ENCODE measurements at places on chromosomes 7 and 10.

- DNase-seq, result no peak
These were observed 5.5 kb downstream of the ZNF777 start for GRCh38 chr7:149455175-149455950.

DNA sequence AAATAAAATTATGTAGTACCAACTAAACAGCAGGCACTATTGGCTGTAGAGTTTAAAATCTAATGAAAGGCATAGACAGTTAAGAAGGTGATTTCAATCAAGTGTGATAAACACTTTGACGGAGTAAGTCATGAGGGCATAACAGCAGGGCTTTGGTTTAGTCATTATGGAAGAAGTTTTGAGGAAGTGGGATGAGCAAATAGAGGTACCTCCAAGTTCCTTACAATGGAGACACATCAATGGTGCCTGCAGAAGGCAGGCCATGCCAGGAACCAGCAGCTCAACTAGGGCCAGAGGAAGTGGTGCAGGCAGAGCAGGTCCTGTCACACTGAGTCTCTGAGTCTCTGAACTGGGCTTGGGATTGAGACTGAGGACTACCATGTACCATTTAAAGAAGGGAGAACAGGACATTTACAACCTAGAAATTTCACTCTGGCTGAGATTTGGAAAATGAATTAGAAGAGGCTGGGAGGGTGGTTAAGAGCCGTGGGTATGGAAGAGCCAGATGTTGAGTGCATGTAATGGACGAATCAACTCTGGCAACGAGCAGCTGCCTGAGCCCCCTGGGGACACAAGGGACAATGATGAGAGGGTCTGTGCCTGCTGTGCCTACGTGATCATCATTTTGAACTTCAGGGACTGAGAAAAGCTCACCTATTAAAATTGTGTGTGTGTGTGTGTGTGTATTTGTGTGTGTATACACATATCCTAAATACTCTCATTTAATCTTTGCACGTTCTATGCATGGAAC lies 208.7 kb upstream of the POM121L12 start:
- no peak for DNase-seq

GRCh38 chr7:51785171-51785570 lies 468.6 kb upstream of the COBL start:
- DNase-seq, result no peak

- peak; percentile 76 for DNase-seq
These were observed 29.0 kb downstream of the PDGFA start for GRCh38 chr7:490461-491291.

- no peak for DNase-seq
These were observed 2.2 kb downstream of the STRIP2 start for GRCh38 chr7:129436335-129436923.

- no peak for DNase-seq
These were observed 189.4 kb downstream of the ELFN1 start for GRCh38 chr7:1859266-1860035.

GRCh38 chr7:47404010-47404409 lies 177.9 kb downstream of the TNS3 start:
- DNase-seq, result no peak

DNA sequence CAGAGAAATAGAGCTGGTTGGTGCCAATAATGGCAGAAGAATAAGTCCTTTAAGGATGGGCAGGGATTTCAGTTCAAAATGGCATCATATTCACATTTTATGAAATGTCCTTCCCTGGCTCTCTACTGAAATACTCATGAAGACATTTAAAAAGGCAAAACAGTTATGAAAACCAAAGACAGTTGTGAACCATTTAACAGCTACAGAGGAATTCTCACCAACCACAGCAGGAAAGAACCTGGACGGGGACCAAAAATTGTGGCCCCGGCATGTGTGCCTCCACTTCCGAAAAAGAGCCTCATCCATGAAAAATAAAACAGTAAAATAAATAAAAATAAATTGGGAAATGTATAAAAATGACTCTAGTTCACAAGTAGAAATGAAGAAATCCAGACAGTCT lies 539.5 kb downstream of the SUGCT start:
- DNase-seq, result no peak

DNA sequence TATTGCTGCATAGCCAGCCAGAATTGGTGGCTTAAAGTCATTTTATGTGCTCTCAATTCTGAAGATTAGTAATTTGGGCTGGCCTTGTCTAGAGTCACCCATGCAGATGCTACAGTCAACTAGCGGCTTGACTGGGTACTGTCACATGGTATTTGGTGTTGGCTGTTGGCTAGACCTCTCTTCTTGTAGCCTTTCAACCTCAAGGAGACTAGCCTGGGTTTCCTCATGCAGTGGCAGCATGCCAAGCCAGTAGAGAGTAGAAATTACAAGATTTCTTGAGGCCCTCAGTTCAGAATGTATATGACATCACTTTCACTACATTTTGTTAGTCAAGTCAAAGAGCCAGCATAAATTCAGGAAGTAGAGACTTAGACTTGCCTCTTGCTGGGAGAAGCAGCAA lies 3.7 kb upstream of the ZNF800 start:
- no peak for DNase-seq

- DNase-seq, result no peak
These were observed 98.1 kb downstream of the PARD3 start for GRCh38 chr10:34716958-34717357.

DNA sequence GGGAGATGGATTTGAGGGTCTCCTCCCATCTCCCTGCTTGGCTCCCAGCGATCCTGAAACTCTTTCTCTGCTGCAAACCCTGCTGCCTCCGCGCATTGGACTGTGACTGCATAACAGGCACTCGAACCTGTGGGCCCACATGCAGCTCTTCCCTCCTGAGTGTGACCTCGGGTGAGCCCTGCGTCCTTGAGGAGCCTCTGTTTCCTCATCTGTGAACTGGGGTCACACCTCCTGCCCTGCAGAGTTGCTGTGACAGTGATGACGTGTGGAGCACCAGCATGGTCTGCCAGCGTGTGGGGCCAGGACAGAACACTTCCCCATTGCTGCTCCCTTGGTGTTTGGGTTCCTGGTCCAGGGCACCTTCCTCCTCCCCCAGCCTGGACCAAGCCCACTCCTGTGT lies 46.9 kb upstream of the PSMG3 start:
- no peak for DNase-seq

- DNase-seq, result no peak
These were observed 21.5 kb upstream of the PPP1R17 start for GRCh38 chr7:31665546-31665945.

DNA sequence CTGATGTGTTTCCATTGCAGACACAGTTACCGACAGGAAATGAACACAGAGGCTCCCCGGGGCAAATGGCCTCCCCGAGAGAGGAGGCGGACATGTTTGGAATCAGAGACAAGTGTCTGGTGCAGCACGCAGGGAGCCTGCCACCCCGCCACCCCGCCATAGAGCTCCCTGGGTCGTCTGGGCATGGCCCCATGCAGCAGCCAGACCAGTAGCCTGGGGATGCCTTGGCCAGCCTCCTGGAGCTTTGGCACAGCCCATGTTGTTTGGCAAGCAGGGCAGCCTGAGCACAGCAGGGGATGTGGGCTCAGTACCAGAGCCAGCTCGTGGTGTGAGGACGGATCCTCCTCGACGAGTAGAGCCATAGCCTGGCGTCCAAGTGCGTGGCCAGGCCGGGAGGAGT lies 80.8 kb downstream of the NKX6-2 start:
- DNase-seq, result no peak

DNA sequence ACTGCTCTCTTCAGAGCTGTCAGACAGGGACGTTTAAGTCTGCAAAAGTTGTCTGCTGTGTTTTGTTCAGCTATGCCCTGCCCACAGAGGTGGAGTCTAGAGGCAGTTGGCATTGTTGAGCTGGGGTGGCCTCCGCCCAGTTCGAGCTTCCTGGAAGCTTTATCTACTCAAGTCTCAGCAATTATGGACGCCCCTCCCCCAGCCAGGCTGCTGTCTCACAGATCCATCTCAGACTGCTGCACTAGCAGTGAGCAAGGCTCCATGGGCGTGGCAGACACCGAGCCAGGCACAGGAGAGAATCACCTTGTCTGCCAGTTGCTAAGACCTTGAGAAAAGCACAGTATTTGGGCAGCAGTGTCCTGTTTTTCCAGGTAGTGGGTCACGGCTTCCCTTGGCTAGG lies 98.1 kb downstream of the SDHAF3 start:
- no peak for DNase-seq

GRCh38 chr7:44678471-44679179 lies 70.0 kb upstream of the ZMIZ2 start:
- peak; percentile 15 for DNase-seq
